ENCODE measurements at places on chromosomes 2 and 18.

GRCh38 chr18:37577051-37577611 lies 11.5 kb upstream of the CELF4 start:
- no peak for DNase-seq

DNA sequence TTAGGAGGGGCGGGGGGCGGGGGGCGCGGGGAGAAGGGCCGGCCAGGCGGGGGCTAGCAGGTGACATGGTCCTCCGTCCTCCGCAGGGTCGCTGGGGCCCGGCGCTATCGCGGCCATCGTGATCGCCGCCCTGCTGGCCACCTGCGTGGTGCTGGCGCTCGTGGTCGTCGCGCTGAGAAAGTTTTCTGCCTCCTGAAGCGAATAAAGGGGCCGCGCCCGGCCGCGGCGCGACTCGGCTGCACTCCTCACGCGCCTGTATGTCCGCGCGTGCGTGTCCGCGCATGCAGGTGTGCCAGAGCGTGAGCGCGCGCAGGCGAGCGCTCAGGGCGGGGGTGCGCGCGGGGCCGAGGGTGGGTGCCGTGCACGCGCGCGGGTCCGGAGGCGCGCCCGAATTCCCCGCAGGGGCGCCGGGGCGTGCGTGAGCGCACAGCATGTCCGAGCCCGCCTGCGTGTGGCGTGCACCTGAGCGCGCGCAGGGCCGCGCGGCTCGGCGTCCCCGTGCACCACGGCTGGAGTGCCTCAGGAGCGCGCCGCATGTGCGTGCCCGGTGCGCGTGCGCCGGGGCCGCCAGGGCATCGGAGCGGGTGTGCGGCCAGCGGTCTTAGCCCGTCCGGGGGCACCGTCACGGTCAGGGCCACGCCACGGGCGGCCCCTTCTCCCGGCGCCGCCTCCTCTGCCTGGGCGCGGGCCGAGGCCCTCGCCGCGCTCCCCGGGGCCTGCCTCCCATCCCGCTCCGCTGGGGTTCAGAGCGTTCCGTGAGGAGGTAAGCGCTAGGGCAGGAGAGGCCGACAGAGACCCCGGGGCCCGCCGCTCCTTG lies 6.3 kb downstream of the SNORC start:
- no peak for DNase-seq

DNA sequence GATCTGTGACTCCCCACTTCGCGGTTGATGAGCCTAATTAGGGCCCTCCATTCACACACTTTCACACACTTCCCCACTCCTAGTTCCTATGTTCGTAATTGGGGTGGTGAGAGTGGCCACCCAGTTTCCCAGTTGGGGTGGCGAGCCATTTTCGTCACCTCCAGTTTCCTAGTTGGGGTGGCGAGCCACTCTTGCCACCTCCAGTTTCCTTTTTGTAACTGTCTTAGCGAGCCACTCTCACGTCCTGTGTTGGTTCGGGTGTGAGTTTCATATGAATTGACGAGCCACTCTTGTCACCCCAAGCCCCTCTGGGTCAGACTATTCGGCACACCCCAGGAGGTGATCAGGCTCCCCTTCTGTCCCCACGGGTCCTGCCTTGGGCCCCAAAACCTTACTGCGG lies 14.0 kb downstream of the CYP20A1 start:
- no peak for DNase-seq

- no peak for DNase-seq
These were observed 38.7 kb downstream of the SCG2 start for GRCh38 chr2:223563462-223563861.

DNA sequence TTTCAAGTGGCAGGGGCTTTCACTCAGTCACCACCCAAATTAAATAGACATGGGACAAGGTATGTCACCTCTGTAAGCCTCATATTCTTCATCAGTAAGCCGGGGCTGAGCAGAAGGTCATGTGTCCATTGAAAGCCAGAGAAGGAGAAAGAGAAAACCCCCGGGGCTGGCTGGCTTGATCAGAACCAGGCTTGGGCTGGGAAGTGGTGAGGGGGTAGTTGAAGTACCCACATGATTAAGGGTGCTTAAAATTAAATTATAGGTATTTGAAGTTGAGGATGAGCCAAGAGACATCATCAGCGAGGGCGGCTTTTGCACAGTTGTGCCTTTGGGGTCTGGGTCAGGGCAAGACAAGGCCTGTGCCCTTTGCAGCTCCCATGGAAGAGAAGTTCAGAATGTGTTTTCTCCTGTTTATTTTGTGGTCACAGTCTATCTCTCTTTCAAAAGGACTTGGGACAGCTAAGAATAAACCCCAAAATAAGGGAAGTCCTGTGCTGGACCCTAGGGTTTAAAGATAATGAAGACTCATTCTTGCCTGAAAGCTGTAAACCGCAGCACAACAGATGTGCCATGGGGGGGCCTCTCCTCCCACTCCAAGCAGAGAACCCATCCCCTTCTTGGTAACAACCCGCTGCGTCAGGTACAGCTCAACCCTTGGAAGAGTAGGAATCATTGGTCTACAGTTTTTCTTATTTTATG lies 10.7 kb downstream of the DBI start:
- DNase-seq = no peak
